Inflammatory macrophage (primary cell): ENCODE measurements at places on chromosomes 2 and 18.

DNA sequence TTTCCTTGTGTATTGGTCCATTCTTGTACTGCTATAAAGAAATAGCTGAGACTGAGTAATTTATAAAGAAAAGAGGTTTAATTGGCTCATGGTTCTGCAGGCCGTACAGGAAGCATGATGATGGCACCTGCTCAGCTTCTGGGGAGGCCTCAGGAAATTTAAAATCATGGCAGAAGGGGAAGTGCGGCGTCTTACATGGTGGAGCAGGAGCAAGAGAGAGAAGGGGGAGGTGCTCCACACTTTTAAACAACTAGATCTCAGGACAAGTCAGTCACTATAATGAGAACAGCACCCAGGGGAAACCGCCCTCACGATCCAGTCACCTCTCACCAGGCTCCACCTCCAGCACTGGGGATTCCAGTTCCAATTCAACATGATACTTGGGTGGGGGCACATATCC, 54.3 kb downstream of the MSH2 start:
- DNase-seq, result no peak

DNA sequence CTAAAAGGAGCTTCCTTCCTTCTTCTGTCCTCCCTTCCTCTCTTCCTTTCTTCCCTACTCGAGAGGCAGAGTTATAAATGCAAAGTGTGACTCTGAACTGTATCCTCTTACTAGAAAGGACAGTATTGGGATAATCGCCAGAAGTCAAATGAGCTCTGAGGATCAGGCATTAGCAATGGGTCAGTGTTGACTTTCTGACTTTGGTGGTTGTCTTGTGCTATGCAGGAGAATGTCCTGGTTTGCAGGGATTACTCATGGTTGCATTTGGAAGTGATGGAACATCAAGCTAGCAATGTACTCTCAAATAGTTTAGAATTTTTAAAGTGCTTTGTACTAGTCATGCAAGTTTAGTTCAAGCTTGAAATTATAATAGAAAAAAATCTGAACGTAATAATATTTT, 115.6 kb downstream of the TXNL1 start:
- no peak for DNase-seq

- no peak for DNase-seq
These were observed 21.6 kb downstream of the PID1 start for GRCh38 chr2:229249536-229249935.

DNA sequence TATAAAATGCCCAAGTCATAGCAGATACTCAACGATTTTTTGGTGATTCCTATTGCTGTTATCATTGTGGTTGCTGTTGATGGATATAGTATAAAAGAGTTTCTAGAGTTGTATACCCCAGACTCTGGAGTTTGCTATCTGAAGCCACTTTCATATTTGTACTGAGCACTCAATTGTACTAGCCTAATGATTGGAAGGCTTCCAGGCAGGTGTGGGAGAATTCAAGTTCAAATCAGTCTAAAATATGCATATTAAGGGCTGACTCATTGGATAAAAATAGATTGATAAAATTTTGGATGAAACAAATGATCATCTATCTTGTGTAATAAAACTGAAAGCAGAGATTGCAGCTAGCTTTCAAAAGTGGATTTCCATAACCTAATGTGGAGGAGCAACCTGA, 122.9 kb downstream of the NEB start:
- no peak for DNase-seq

GRCh38 chr2:219561179-219562048, 9.9 kb downstream of the OBSL1 start:
- no peak for DNase-seq

- no peak for DNase-seq
These were observed 726.4 kb upstream of the SOX11 start for GRCh38 chr2:4965556-4966320.

- no peak for DNase-seq
These were observed 33.5 kb downstream of the GALNT5 start for GRCh38 chr2:157291018-157291417.

- DNase-seq, result no peak
These were observed 68.2 kb downstream of the LRATD1 start for GRCh38 chr2:14700753-14701152.

- DNase-seq, result peak; percentile 72
These were observed 38.9 kb downstream of the DNMT3A start for GRCh38 chr2:25302758-25303375.

DNA sequence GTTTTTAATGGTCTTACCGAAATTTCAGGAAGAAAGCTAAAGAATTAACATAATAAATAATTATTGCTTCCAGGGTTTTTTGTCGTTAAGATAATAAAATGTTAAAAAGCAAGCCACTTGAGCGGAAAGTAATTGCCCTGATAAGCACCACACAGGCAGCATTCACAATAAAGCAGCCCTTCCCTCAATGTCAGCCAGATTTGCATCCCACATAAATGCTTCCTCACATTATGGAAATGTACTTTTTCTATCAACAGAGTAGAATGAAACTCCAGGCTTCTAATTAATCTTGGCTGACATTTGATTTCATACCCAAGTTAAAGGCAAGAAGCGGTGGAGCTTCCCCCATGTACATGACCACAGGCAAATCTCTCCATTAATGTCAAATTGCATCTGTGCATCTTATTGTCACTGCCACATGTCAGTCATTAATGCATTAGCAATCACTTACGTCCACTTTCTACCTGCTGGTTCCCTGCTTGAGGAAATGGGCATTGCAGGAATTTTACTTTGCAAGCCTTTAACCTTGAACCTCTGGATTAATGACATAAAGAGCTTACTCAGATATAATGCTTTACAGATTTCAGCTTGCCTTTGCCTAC, 26.2 kb downstream of the PTPRM start:
- DNase-seq, result no peak

- peak; percentile 86 for DNase-seq
These were observed 38.4 kb downstream of the YPEL5 start for GRCh38 chr2:30185178-30185577.

DNA sequence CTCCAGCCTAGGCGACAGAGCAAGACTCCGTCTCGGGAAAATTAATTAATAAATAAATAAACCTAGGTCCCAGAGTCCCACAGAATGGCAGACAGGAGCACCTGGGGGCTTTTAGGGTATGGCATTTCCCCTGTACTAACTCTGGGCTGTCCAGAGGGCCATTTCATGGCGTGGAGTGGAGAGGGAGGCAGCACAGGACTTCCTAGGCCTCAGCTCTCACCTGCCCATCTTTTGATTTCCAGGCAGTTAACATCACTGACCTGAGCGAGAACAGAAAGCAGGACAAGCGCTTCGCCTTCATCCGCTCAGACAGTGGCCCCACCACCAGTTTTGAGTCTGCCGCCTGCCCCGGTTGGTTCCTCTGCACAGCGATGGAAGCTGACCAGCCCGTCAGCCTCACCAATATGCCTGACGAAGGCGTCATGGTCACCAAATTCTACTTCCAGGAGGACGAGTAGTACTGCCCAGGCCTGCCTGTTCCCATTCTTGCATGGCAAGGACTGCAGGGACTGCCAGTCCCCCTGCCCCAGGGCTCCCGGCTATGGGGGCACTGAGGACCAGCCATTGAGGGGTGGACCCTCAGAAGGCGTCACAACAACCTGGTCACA, 5.1 kb downstream of the IL1RN start:
- DNase-seq, result no peak

DNA sequence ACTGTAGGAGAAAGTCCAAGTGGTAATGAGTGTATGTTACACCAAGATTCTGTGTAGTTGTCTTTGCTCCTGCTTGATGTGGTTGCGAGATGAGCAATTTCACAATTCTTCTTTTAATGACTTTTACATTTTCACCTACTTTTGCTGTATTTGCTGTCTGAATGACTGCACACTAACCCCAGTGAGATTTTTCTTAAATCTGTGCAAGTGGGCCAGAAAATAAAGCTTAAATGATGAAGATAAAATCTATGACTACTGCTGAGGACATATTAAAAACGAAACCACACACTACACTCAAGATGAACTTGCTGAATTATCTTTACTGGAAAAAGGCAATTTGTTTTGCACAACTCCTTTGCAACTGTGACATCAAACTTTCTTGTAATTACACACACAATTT, 4.1 kb downstream of the LDAH start:
- DNase-seq, result no peak
